ENCODE measurements at places on chromosomes 7 and 10.

GRCh38 chr7:112449353-112449752 is 907 bp upstream of the IFRD1 start:
- DNase-seq, result peak; percentile 54

GRCh38 chr10:124532106-124532641 is 70.6 kb downstream of the LHPP start:
- no peak for DNase-seq

DNA sequence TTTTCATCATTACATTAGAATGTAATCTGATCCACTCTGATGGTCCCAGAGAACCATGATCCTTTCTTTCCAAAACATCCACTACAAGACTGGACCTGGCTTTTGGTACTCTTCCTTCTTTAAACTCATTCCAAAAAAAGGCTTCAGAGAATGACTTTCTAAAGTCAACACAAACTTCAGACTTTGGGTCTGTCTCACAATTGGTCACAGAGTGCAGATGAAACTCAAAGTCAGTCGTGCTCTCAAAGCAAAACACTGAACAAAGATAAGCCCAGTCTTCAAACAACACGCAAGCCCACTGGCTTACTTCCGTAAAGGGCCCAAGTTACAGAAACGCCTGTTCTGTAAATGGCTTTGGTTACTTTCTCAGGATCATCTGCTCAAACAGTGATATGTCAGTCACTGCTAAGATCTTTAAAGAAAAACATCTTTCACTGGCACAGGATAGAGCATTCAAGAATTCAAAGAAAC is 250.9 kb upstream of the MKLN1 start:
- no peak for DNase-seq

GRCh38 chr10:1542941-1543340 is 194.4 kb downstream of the ADARB2 start:
- no peak for DNase-seq

- DNase-seq, result no peak
Observed at GRCh38 chr7:95509199-95509598, 23.5 kb downstream of the ASB4 start.

- no peak for DNase-seq
Observed at GRCh38 chr10:14565199-14565598, 209.5 kb downstream of the FAM107B start.

GRCh38 chr10:104842704-104843103 is 201.6 kb downstream of the SORCS3 start:
- no peak for DNase-seq

DNA sequence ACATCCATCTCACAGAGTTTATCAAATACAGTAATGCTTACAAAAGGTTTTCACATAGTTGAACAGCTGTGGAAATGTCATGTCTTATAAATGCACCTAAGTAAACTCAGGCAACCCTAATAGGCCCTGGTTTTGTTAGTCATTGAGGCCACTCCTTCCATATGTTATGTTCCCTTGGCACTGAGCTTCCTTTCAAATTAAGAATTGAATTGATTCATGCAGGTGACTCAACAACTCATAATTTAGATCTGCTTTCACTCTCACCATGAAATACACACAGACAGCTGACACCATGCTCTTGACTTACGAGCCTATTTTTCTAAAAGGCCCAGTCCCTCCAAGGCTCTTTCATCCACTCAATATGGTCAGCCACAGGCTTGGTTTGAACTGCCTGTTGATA is 476.9 kb downstream of the KCNMA1 start:
- DNase-seq, result peak; percentile 74

GRCh38 chr7:77899516-77899915 is 100.9 kb downstream of the PHTF2 start:
- DNase-seq, result no peak

- no peak for DNase-seq
Observed at GRCh38 chr7:22555476-22555875, 55.5 kb upstream of the STEAP1B start.

DNA sequence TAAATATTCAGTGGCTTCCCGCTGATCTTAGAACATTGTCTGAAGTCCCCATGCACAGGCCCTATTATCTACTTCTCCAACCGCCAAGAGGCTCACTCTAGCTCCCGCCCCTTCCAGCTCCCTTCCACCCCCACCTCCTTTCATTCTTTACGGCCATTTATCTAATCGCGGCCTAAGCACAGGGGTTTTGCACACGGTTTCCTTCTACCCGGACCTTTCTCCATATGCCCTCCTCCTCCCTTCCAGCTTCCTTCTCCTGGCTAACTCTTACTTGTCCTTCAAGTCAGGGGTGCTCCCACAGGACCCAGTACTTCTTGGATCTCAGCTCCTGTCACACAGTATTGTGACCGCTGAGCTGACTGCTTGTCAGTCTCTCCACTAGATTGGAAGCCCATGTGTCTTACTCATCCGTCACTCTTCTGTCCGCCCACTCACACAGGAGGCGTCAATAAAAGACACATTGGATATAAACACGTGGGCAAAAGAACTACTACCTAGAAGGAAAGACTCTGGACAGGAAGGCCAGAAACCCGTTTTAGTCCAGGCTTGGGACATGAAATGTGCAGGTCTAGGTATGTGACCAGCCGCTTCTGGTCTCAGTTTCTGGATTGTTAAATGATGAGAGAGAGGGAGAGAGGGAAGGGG is 20.2 kb upstream of the HPS1 start:
- DNase-seq, result no peak

GRCh38 chr7:139861803-139862202 is 32.7 kb downstream of the TBXAS1 start:
- no peak for DNase-seq

- no peak for DNase-seq
Observed at GRCh38 chr7:73894166-73894565, 33.2 kb downstream of the TMEM270 start.

- DNase-seq, result no peak
Observed at GRCh38 chr10:88004451-88004850, 141.0 kb downstream of the PTEN start.

GRCh38 chr10:102117391-102118159 is 2.6 kb downstream of the LDB1 start:
- DNase-seq, result peak; percentile 90

- no peak for DNase-seq
Observed at GRCh38 chr10:19620811-19621210, 195.4 kb upstream of the PLXDC2 start.

GRCh38 chr10:123496375-123496774 is 169.8 kb upstream of the GPR26 start:
- no peak for DNase-seq

- no peak for DNase-seq
Observed at GRCh38 chr7:82704121-82704520, 260.5 kb upstream of the CACNA2D1 start.

DNA sequence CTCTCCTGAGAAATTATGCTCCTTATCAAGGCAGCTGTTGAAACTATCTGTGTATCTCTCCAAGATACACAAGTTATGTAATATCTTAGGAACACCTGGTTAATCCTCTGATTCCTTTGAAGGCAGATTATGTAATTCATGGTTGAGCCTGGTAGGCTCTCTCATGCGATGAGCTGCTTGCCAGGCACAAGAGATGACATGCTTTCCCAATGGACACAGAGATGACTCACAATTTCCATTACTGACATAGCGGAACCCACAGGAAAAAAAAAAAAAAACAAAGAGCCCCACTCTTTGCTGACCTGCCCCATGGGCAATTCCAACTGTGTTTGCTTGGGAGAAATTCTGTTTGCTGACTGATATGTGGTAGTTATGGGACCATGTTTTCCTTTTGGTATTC is 736.4 kb upstream of the PHF14 start:
- peak; percentile 28 for DNase-seq

GRCh38 chr7:1169409-1170368 is 9.7 kb upstream of the ZFAND2A start:
- DNase-seq, result no peak

GRCh38 chr7:159012353-159013069 is 132.2 kb downstream of the VIPR2 start:
- DNase-seq, result no peak

GRCh38 chr10:72267381-72267780 is 6.3 kb upstream of the DDIT4 start:
- no peak for DNase-seq

- peak; percentile 73 for DNase-seq
Observed at GRCh38 chr10:91597197-91597881, 35.5 kb downstream of the PPP1R3C start.

DNA sequence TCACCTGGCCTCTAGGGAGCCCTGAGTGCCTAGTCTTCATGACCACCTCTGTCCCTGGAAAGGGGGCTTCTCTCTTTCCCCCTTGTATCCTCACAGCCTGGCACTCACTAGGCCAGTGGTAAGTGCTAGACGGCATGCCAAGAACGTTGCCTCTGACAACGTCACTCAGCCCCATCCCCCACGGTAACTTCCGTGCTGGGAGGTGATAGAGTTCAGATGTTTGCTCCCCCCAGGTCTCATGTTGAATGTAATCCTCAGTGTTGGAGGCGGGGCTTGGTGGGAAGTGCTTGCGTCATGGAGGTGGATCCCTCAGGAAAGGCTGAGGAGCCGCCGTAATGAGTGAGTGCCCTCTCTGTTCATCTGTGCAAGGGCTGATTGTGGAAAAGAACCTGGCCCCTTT is 343.3 kb upstream of the MKI67 start:
- no peak for DNase-seq

GRCh38 chr10:80516506-80517075 is 21.1 kb upstream of the SH2D4B start:
- no peak for DNase-seq

GRCh38 chr10:24971374-24971773 is 19.0 kb upstream of the PRTFDC1 start:
- DNase-seq, result no peak

- no peak for DNase-seq
Observed at GRCh38 chr7:52504561-52504960, 530.9 kb upstream of the POM121L12 start.

DNA sequence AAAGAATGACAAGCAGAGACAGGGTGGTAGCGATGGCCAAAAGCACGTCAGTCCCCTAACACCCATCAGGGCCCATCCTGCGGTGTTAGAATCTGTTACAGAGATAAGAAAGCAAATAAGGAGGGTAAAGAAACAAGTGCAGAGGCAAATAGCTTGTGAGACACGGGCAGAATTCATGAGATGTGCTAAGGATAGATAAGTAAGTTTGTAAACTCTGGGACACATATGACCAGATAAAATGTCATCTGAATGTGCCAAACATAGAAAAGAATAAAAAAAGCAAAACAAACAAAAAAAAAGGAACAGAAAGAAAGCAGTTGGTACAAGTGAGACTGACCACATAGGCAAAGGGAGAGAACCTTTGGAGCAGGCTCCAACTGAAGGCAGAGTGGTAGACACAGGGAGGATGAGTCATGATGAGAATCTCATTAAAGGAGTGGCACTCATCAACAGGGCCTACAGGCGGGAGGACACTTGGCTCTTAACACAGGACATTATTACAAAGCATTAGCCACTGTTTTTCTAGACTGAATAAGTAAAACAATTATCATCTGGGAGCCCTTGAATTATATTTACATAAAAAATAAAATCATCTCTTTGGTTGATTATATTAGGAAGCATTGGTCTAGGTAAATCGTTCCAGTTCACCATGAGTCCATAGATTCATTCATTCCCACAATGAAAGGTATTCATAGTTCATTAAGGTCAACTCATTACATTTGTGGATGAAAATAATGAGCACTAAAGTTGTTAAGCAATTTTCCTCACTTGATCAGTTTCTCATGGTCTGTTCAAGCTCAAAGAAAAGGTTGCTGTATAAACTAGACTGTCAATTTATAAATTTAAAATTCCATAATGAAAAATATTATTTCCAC is 21.5 kb upstream of the EPHB6 start:
- peak; percentile 40 for DNase-seq

GRCh38 chr10:5666008-5666840 is at the start of gene ASB13:
Gene ASB13 (minus strand): TSS chr10:5666595. CDS start chr10:5666551, 44 bp downstream.
- DNase-seq, result peak; percentile 54

GRCh38 chr7:1585142-1585981 is 15.5 kb upstream of the PSMG3 start:
- DNase-seq, result no peak

DNA sequence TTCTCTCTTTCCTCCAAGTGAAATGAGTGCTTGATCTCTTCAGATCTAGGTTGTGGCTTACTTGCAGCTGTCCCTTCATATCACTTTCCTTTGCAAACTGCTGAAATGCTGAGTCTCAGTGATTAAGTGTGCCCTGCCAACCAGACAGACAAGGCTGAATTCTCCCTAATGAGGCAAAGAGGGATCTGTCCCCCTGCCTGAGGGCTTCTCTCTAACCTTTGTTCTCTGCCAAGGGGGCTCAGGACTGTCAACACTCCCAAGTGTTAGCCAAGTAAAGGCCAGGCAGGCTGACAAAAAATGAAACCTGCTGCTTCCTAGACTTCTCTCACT is at the start of gene MSS51:
MSS51 (minus strand) TSS at position 24 of the 330 bp plus-strand sequence. CDS start 5,277 bp downstream, outside the sequence.
- DNase-seq, result no peak

DNA sequence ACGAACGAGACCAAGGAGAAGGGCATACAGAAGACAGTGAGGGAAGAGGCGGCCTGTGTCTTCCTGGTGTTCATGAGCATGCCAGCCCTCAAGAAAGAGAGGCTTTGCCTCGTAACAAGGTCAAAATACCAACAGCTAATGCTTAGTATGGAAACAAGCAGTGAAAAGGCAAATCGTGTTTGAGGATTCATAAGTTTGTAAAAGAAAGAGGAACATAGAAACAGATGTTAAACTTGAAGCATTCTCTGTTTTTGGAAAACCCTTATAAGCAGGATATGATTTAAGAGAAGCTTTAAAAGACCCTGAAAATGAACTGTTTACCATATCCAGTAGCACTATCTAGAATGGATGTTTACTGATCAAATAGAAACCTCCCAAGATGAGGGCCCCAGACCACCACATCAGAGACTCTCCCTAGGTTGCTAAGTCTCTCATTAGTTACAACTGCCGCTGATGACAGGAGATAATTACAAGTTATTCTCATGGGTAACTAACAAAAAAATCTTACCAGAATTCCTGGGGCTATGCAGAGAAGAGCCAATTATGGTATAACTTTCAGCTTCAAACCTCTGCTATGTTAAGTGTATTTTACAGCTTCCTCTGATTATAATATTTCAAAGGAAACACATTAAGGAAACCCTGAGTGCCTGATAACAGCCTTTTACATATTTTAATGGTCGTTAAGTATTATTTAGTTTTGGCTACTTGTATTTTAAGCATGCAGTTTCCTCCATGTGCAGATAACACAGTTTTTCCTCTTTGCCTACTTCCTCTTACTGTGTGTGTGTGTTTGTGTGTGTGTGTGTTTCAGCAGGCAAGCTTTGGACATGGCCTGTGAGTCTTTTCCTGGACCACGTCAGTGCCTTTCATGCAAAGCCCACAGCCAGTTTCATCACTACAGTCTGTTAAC is 17.9 kb downstream of the JCAD start:
- DNase-seq, result no peak

DNA sequence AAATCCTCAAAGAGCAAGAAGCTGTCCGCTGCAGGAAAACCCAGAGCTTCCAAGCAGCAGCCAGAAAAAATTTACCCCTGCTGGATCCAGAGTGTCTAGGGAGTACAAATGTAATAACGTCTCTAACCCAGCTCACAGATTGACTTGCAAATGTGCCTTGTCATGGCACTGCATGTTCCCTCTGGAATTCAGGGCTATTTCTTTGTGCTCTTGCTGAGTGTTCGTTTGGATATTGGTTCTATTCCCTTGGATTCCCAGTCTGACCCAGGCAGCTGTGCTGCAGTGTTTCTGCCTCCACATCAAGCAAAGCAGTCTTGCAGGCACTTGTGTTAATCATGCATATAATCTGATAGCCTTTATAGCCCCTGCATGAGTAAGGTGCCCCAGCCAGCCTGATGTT is 209.9 kb upstream of the GHITM start:
- DNase-seq, result no peak

All from Caki2 (cell line).